ENCODE measurements at places on chromosomes 2 and 18.

- no peak for DNase-seq
Observed at GRCh38 chr2:69119104-69119894, 106.3 kb downstream of the ANTXR1 start.

DNA sequence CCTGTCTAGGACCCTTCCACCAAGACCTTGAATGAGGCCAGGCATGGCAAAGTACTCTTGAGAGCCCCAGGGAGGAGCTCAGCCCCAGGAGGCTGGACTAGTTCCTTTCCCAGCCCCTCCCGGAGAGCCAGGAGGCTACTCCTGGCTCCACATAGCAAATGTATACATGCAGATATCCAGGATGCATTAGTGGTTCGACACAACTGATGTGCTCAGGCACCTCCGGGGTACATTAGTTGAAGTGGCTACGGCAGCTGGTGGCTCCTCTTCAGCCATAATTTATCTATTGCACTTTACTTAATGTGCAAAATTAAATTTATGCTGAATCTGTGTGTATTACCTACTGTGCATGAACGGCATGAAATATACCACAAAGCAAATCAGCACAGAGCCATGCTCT is 182.8 kb upstream of the MEIS1 start:
- DNase-seq, result no peak

GRCh38 chr18:55256226-55256928 is 297.1 kb upstream of the CCDC68 start:
- DNase-seq, result no peak

- no peak for DNase-seq
Observed at GRCh38 chr2:45840481-45840880, 189.0 kb downstream of the PRKCE start.

GRCh38 chr2:212147921-212148513 is 390.6 kb downstream of the ERBB4 start:
- DNase-seq, result no peak

DNA sequence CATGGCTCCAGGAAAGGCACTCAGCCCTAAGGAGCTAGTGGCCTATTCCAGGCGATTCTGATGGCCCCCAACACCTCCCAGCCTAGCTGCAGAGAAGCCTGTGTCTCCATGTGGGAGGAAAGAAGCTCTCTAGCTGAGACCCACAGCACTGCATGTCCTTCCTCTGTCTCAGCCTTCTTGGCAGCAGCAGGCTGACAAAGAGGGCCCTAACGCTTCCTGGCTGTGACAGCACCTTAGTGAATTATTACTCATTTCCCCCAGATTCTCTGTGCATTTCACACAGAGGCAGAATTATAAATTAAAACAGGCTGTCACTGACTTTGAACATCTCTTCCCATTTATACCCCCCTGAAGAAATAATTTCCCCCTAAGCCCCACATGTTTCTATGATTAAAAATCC is 206.8 kb downstream of the CLIP4 start:
- DNase-seq, result no peak

GRCh38 chr2:17298453-17298852 is 219.8 kb downstream of the RAD51AP2 start:
- no peak for DNase-seq

DNA sequence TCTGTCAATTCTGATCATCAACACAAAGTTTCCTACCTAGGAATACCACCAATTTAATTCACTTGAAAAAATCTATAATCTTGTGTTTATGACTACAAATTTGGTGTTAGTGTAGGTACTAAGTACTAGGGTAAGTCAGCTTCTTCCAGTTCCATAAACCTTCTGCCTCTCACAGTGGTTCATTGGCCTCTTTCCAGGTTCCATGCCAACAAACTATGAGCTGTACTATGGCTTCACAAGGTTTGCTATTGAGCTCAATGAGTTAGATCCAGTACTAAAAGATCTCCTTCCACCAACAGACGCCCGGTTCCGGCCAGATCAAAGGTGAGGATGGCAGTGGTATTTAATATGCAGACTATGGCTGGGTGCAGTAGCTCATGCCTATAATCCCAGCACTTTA is 58.8 kb downstream of the PRKRA start:
- DNase-seq, result no peak

GRCh38 chr2:201353116-201353515 is 4.0 kb downstream of the FLACC1 start:
- no peak for DNase-seq

GRCh38 chr18:70523035-70523791 is 234.4 kb downstream of the SOCS6 start:
- DNase-seq, result no peak

DNA sequence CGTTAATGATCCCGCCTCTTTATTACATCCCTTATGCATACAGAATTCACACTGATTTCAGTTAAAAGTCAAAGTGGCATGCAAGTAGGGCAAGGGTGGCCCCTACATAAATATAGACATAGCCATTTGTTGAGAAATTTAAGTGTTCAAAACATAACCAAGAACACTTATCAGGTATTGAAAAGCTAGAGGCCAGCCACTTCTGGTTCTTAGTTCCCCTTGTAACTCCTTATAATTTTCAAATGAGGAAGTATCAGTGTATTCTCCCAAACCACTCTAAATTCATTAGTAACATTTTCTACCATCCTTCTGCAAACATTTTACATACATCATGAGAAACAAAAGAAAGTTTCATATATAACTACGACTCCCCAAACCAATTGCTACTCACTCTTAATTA is 5.8 kb upstream of the ARL5A start:
- DNase-seq, result no peak

GRCh38 chr2:186695081-186695756 is 1.4 kb downstream of the FAM171B start:
- DNase-seq, result no peak

DNA sequence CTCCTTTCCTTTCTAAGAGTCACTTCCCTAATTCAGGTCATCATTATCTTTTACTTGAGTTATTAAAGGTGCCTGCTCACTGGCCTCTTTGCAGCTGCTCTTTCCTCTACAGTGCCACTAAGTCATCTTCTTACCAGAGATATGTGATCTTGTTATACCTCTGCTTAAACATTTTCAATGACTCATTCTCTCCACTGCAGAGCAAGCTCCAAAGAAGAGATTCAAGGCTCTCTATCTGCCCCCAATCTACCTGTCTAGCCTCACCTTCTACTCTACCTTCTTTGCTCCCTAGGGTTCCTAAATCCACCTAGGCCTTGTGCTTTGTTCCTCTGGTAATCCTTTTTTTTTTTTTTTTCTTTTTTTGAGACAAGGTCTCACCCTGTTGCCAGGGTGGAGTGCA is 3.1 kb downstream of the ARHGEF33 start:
- no peak for DNase-seq

- no peak for DNase-seq
Observed at GRCh38 chr2:70078384-70078783, 8.9 kb upstream of the PCBP1 start.

- DNase-seq, result no peak
Observed at GRCh38 chr2:48560546-48561209, 30.7 kb downstream of the STON1 start.

GRCh38 chr2:114056294-114057143 is 166.6 kb downstream of the ACTR3 start:
- DNase-seq, result no peak

DNA sequence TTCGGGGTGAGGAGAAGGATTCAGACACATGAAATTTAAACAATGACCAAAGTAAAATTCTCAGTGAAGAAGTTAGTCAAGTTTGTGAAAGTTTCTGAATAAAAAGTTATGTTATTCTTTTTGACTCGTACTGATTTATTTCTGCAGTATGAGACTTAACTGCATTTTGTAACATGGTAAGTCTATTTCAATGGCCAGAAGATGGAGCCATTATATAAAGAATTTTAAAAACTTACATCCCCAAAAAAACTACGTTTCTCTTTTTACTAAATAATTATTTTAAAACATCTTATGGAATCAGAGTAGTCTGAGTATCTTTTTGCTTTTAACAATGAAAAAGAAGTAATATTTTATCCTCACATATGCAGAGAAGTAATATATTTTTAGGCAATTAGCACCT is 51.4 kb upstream of the SCN1A start:
- no peak for DNase-seq

- DNase-seq, result no peak
Observed at GRCh38 chr2:147739508-147739907, 105.3 kb upstream of the ACVR2A start.

GRCh38 chr2:217222309-217222910 is 362.5 kb upstream of the TNP1 start:
- no peak for DNase-seq

DNA sequence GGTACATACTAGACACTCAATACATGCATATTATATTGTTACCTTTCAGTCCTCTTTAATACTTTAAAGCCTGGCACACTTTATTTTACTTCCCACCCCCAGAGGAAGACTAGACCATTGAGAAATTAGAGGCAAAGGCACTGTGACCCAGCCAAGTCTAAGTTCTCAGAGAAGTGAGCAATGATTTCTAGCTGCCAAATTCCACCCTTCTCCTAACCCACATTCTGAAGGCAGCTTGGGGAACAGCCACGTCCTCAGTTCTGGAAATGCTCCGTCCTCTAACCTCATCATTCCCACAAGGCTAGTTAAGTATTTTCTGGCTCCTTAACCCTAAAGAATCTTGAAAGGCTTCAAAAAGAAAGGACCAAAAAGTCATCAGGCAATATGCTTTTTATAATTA is 86.6 kb downstream of the COL5A2 start:
- no peak for DNase-seq

DNA sequence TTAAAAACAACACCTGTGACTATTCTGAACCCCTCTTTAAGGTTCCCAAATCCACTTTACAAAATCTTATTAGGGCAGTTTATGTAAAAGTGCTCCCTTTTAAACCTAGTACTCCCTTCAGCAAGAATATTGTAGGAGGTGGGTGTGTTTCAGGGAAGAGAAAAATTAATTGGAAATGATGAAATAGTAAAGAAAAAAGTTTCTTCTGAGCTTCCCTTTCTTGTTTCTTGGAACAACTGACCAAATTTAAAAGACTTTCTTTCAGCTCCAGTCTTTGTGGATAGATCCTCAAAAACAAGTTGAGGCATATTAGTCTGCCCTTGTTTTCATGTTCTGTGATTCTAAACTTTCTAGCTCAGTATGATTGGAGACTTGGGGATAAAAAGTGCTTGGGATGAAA is 3.0 kb downstream of the VWA3B start:
- no peak for DNase-seq

- DNase-seq, result no peak
Observed at GRCh38 chr18:72895548-72895947, 27.8 kb upstream of the NETO1 start.

GRCh38 chr2:70981866-70982810 is 3.7 kb downstream of the ANKRD53 start:
- no peak for DNase-seq

GRCh38 chr2:45055162-45055605 is 45.9 kb upstream of the SIX2 start:
- peak; percentile 12 for DNase-seq

DNA sequence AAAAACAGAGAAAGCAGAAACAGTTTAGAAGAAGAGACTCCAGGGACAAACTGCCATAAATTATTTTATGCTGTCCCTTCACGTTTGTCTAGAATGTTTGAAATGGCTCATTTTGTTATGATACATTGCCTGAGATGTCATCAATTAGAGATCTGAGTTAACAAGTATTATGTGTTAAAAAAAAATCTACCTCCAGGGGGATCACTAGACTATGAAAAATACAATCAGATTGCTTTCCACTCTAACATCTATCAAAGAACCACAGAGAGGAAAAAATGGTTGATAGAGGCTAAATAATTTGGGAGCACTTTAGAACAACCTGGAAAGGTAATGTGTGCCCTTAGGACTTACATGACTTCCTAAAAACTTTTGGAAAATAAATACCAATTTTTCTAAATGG is 103.8 kb upstream of the CCDC150 start:
- DNase-seq, result no peak

GRCh38 chr2:70035344-70035844 is 51.9 kb upstream of the PCBP1 start:
- no peak for DNase-seq

DNA sequence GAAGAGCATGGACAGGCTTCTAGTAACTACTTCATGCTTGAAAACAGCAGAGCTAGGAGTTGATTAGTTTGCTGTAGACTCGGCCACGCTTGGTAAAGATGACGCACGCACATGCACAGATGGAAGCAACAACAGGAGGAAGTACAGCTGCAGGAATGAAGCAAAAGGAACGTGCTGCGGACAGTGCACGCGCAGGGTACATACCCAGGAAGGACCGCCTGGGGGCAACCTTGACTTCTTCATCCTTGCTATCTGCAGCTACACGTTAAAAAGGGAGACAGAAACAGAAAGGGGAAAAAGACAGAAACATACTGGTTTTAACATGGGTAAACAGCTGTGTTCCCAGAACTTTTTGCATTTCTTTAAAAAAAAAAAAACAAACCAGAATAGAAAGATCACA is 17.7 kb downstream of the SLC66A2 start:
- DNase-seq, result no peak

GRCh38 chr18:59065684-59066083 is 74.0 kb upstream of the SEC11C start:
- DNase-seq, result no peak

- DNase-seq, result no peak
Observed at GRCh38 chr18:2662990-2663389, 7.5 kb downstream of the SMCHD1 start.

DNA sequence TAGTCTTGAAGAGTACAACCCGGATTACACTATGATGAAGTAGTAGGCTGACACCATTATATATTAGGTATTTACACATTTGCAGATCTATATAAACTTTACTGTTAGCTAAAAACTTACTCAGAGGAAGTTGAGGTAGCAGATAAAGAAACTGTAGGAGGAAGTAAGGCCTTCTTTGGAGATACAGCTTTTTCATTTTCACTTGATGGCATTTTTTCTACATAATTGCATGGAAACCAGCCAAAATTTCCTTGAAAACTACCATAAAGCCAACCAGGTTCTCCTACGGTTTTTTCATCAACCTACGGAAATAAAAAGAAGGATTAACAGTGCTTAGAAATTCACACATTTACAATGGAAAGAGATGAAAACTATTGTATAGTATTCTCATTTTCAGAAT is 86.6 kb downstream of the FAM228A start:
- DNase-seq, result no peak

GRCh38 chr2:68237404-68237803 is 14.9 kb downstream of the PPP3R1 start:
- DNase-seq, result no peak

DNA sequence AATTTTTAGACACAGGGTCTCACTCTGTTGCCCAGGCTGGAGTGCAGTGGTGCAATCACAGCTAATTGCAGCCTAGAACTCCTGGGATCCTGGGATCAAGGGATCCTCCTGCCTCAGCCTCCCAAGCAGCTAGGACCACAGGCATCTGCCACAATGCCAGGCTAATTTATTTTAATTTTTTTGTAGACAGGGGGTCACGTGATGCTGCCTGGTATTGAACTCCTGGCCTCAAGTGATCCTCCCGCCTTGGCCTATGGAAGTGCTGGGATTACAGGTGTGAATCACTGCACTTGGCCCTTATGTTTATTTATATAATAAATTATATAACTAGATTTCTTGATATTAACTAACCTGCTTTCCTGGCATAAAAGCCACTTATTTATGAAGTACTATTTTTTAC is 1081.7 kb upstream of the FANCL start:
- no peak for DNase-seq

DNA sequence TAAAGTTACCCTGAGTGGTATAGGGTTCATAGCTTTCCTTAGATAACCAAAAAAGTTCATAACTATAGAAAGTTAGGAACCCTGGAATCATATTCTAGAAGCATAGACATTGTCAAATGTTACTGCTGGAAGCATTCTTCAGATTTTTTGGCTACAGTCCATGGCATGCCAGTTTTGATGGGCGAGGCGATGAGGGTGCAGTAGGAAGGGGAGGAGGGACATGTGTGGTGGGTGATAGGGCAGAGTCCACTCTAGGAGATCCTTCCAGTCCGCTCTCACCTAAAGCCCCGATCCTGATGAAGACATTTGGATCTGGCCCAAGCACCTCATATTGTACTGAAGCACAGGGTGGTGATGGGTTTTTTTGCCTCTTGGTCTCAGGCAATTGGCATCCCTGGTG is 91.8 kb downstream of the HRH4 start:
- no peak for DNase-seq
